DMS79 treated with DMSO at 0.1 percent for 48 hours (cell line): ENCODE measurements at places on chromosomes 7 and 10.

DNA sequence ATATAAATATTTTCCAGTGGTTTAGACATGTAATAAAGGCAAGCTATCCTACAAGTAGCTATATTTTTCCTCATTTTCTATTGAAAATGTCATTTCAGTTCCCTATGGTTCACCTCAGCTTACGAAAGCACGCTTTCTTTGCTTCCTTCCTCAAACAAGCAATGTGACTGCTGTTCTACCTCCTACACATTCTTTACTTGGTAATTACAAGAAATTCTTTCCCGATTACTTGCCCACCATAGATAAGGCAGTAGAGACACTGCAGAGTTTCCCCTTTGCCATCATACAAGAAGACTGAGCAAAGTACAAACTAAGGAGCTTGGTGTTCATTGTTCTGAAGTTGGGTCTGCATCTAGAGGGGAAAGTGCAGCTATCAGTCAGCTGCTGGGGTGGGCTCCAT, 249.4 kb downstream of the CRPPA start:
- DNase-seq = no peak

- DNase-seq = peak; percentile 79
Measured at GRCh38 chr7:139645572-139646523, 122.4 kb downstream of the CLEC2L start.

DNA sequence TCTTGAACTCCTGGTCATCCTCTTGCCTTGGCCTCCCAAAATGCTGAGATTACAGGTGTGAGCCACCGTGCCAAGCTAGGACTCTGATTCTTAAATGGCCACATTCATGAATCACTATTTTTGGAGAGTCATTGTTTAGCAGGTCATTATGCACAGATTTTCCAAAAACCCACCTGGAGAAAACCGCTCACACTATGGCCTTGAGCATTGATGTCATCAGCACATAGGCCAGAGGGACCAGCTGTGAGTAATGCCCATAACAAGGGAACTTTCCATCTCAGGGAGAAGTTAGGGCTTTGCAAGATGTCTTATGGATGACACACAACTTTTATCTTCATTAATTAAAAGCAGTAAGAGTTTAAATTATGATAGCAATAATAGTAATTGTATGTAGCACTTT, 86.4 kb upstream of the KIF5B start:
- DNase-seq = no peak

GRCh38 chr7:117248829-117249228, 74.0 kb downstream of the WNT2 start:
- no peak for DNase-seq

- no peak for DNase-seq
Measured at GRCh38 chr10:21398563-21399231, 126.8 kb downstream of the SKIDA1 start.

DNA sequence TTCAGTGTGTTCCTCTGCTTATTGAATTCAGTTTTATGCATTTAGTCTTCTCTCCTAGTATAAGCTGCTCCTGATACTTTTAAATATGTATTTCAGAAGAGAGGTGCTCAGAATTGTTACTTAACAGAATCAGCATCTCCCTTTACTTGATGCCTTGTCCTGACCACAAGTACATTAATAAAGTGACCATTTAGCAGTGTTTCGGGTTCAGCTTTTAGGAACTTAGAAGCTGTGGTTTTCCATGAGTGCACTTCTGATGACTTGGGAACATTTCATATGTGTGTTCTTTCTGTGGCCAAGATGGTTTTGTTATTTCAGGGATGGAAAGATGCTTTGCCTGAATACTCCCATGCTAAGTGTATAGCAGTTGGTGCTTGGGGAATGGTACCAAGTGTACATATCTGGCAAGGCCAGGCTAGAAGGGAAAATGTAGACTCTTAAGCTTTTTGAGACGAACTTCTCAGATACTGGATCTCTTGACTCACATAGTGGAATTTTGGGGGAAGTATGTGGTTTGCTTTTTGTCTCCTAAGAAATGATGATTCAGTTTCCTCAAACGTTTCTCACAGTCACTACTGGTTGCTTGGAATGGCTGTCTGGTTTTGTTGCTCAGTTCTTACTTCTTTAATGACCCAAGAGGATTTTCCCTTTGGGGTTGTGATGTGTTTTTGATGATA, 17.2 kb downstream of the SGPL1 start:
- DNase-seq = peak; percentile 40

- DNase-seq = no peak
Measured at GRCh38 chr10:12782537-12782936, 219.0 kb downstream of the CCDC3 start.

- no peak for DNase-seq
Measured at GRCh38 chr10:14838582-14839304, 637 bp downstream of the HSPA14 start.

DNA sequence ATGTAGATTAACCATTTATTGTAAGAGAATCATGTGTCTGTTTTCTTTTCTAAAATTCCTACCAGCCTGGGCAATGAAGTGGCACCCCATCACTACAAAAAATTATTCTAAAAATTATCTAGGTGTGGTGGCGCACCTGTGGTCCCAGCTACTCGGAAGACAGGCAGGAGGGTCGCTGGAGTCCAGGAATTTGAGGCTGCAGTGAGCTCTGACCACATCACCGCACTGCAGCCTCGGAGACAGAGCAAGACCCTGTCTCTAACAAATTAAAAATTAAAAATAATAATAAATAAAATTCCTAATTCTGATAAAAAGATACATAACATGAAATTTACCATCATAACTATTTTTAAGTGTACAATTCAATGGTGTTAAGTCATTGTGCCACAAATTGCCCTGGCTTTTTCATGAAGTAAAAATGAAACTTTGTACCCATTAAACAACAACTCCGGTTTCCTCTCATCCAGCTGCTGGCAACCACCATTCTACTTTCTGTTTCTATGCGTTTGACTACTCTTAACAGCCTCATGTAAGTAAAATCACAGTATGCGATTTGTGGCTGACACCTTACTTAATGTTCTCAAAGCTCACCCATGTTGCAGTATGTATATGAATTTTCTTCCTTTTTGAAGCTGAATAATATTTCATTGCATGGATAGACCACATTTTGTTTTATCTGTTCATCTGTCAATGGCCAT, 20.6 kb upstream of the USP6NL start:
- DNase-seq = no peak

DNA sequence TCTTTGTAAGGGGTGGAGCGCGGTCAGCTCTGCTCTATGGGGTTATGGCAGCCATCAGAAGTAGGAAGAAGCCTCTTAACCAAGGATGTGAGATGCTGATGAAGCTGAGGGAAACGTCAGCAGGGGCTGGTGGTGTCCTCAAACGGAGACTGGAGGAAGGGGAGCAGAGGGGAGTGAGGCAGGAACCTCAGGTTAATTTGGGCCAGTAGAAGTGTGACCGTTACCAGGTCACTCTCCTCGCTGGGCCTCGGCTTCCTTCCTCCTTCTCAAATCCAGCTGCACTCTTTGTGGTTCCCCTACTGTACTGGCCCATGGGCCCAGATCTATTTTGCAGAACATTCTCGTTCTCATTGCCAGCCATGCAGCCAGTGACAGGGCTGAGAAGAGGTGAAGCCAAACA, 169.5 kb downstream of the TMEM178B start:
- DNase-seq = no peak

DNA sequence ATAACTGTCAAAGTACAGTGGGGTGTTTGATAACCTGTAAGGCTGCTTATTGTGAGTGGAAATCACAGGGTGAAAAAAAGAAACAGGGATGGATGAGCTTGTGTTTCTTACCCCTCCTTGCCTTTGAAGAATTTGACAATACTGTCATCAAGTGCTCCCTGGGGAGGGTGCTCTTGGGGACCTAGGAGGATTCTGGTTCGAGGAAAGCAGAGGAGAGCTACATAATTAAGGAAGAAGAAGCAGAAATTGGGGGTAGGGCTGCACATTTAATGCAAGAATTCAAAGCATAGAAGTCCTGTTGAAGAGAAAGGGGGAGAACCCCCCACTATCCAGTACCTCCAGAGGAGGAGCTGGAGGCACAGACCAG, 208.1 kb upstream of the PHYHIPL start:
- peak; percentile 2 for DNase-seq

DNA sequence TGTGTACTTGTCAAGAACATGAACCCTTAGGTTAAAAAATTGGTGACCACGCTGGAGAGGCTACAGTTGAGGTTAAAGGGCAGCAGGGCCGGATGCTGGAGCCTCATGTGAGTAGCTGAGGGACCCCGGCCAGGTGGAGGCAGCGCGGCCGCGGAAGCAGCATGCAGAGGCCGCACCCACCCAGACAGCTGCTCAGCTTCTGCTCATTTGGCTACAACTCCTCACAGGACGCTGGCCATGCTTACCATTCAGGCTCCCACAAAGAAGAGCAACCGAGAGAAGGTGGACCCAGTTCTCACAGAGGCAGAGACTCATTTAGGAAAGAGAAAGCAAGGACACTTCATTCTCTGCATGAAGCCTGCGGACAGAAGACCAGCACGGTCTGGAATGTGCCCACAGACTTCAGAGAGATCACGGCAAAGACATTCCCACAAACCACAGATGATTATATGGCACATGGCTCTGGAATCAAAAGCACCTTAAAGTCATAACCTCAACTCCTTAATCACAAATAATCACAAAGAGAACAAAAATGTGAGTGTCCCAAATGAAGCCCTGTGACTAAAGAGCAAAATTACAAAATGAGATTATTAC, 94.4 kb downstream of the VOPP1 start:
- DNase-seq = no peak

DNA sequence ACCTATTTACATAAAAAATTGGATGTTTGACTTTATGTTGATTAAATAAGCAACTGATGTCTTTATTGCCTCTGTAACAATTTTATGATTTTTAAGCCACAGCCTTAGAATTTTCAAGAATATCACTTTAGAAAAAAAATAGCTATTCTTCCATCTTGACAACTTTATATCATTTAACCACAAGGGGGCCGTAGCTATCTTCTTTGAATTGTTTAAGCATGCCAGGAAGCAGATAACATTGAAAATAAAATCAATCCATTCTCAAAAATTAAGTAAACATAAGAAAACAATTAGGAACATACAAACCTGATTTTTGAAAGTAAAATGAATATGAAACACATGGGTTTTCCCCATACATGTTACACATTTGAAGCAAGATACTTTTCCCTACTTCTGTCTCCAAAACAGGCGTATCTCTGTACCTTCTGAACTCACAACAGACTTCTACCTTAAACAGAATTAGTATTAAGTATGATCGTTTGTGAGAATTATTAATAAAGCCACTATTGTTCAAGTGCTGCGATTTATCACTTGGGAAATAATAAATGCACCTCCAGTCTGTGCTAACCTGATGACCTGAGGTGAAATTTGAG, 209.0 kb downstream of the CACNA2D1 start:
- no peak for DNase-seq

GRCh38 chr7:142098004-142098403, 13.5 kb upstream of the MGAM2 start:
- no peak for DNase-seq

GRCh38 chr7:30479202-30480120, 877 bp upstream of the NOD1 start:
- DNase-seq = no peak

DNA sequence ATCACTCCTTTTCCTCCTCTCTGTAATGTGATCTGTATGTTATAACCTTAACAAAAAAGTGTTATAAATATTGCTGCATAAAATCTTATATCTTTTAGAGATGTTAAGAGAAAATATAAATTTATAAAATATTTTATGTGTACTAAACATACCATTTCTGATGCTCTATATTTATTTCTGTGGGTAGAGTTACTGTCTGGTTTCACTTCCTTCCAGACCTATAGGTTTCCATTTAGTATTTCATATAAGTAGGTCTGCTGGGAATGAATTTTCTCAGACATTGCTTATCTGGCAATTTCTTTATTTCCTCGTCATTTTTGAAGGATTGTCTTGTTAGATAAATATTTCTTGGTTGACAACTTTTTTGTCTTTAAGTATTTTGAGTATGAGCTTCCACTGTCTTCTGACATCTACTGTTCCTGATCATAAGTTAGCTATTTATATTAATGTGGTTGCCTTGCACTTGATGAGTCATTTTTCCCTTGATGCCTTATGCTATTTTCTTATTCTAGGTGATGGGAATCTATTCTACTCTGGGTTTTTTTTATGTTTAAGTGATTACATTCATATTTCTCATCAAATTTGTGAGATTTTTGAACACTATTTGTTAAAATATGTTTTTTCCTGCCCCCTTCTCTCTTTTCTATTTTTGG, 11.2 kb upstream of the THSD7A start:
- no peak for DNase-seq

- DNase-seq = no peak
Measured at GRCh38 chr7:64811767-64812166, 17.5 kb downstream of the ZNF138 start.

GRCh38 chr10:3784510-3785250, at the start of gene KLF6:
Gene KLF6 (minus strand): TSS chr10:3785209. CDS start chr10:3785014, 195 bp downstream.
- no peak for DNase-seq

- no peak for DNase-seq
Measured at GRCh38 chr7:36276428-36277248, 113.0 kb upstream of the ANLN start.

GRCh38 chr7:16891874-16892643, 10.3 kb upstream of the AGR3 start:
- DNase-seq = no peak

DNA sequence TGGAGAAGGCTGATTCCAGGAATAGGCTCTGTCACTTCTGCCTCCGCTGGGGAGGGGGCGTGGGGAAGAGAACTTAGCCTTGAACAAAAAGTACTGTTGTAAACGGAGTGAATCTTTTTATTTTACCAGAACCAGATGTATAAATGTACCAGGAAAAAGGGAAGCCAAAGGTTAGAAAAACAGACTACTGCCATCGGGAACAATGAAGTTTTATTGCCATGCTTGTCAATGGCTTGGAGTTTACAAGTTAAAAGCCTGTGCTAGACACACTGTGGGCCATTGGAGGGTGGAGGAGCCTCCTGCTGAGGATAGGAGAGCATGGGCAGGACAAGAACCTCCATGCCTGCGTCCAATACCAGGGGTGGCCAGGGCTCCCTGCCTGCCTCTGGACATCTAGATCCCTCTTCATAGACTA, 161.7 kb upstream of the LYZL2 start:
- DNase-seq = no peak

GRCh38 chr7:54112567-54112966, 429.6 kb upstream of the VSTM2A start:
- DNase-seq = no peak

DNA sequence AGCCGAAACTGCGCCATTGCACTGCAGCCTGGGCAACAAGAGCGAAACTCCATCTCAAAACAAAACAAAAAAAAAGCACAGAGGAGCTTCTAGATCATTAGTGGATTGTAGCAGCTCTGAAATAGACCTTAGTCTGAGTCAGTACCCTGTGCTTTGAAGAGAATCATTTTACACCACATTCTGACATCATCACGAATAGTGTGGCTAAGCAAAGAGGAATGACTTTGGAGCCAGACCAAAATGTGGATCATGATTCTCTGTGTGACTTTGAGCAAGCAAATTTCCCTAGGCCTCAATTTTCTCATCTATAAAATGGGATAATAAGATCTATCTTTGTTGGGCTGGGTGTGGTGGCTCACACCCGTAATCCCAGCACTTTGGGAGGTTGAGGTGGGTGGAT, 618.9 kb downstream of the CALN1 start:
- no peak for DNase-seq

DNA sequence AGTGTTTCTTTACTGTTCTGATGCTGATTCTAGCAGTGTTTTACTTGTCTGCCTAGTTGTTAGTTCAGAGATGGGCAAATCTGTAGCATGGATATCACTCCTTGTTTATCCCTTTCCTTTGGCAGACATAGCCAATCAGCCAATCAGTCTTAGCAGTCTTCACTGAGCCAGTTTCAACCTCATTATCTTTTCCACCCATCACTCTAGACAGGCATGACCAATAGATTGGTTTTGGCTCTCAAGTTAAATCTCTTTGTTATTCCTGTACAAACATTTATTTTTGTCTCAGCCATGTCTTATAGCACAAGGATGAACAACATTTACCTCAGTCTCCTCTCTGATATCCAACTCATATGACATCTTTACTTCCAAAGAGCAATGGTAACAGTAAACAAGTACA, 109.5 kb downstream of the PRKG1 start:
- no peak for DNase-seq
